ENCODE measurements at places on chromosomes 12 and 14. TPM values are rescaled to one million over a fixed set of nuclear protein-coding genes. Genes with fewer than 3 reads are reported as not detected.

Gene TBX3
- total RNA-seq: 57.9 TPM

Gene CYP46A1
- total RNA-seq: 0.50 TPM

Gene HOXC12
- not detected for total RNA-seq

Gene NKX2-1
- 0.62 TPM for total RNA-seq

Gene TSPAN19
- not detected for total RNA-seq

Gene CLECL1
- not detected for total RNA-seq

Gene WASHC4
- 37.6 TPM for total RNA-seq

Gene APOLD1
- 3.7 TPM for total RNA-seq

Gene ESR2
- 0.20 TPM for total RNA-seq
